ENCODE measurements at places on chromosomes 7 and 10.

DNA sequence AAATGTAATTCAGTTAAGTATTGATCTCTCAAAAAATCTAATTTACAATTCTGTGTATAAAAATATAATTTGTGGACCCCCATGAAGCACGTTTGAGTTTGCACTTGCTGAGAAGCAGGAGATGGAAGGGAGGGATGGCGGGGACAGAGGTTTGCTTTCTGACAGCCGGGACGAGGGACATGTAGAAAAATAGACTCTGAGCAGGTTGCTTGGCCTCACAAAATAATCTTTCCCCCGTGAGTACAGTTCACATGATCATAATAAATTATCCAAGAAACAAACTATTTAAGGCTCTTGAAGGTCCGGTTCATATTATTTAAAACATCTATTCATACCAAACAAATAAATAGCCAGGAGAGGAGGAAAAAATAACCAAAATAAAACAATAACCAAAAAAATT lies 10.0 kb downstream of the SHH start:
- DNase-seq, result no peak

DNA sequence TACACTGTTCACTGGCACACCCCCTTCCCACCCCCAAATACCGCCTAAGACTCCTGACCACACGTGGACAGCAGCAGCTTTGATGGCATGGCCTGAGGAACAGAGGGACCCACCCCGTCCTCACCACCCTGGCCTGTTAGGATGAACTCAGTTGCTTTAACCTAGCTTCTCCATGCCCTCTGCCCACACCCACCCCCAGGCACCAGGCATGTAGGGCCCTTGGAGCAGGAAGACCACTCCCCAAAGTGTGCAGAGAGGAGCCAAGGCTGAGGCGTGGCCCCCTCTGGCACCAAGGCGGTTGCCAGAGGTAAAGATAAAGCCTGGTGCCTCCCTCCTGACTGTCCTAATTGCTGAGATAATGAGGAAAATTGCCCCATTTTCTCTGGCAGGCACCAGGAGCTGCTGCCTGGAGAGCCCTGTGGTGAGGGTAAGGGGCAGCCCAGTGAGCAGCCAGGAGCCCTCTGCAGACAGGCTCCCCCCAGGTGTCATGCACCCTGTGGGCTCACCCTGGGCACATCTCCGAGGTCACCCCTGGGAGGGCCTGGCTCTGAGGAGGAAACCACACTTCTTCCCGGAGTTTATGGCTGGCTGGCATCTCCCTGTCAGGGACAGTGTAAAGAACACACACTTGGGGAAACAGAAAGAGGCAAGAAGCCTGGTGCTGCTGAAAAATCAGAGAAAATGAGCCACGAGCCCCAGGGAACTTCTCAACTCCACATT lies 47.7 kb downstream of the LRRC20 start:
- no peak for DNase-seq

DNA sequence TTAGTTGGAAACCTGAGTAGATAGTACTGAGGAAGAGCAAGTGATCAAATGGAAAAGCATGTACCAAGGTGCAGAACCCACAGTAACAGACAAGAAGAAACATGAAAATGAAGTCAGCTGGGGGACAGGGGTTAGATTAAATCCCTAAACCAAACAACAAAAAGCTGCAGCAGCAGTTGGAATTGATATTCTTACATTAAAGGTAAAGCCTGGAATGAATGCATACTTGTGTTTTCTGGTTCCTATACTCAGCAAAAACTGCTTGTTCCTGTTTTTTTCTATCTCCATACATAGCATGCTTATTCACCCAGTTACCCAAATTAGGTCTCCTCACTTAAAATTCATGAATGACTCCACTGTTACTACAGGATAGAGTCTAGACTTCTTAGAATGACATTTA lies 92.4 kb downstream of the TPST1 start:
- no peak for DNase-seq

- no peak for DNase-seq
Measured at GRCh38 chr7:116213361-116214130, 3.2 kb downstream of the TES start.

DNA sequence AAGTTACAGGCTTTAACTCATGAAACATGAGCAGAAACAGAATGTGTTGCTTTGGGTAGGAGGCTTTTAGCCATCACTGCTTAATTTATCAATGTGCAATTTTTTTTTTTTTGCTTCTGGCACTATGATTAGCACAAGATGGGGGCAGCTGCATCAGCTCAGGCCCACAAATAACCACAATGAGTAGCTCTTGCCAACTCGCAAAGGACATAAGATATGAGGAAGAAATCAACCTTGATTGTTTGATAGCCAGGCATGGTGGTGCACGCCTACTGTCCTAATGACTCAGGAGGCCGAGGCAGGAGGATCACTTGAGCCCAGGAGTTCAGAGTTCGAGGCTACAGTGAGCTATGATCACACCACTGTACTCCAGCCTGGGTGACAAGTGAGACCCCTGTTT lies 12.3 kb downstream of the NOD1 start:
- DNase-seq, result no peak

DNA sequence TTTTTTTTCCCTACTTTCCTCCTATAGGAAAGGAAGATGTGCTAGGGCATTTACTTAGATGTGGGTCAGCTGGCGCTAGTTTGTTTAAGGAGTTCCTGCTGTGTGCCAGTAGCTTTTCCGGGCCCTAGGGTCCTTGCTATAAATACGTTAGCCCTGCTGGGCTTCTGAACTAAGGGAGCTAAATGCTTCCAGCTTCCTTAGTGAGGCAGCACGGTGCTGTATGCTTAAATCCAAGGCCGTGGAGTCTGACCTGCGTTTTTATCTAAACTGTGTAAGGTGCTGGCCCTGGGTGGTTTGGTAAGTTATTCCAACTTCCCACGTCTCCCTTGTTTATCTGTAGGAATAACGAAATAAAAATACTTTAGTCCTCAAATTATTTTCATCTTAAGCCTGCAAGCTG lies 594 bp downstream of the TDRD1 start:
- DNase-seq, result no peak

DNA sequence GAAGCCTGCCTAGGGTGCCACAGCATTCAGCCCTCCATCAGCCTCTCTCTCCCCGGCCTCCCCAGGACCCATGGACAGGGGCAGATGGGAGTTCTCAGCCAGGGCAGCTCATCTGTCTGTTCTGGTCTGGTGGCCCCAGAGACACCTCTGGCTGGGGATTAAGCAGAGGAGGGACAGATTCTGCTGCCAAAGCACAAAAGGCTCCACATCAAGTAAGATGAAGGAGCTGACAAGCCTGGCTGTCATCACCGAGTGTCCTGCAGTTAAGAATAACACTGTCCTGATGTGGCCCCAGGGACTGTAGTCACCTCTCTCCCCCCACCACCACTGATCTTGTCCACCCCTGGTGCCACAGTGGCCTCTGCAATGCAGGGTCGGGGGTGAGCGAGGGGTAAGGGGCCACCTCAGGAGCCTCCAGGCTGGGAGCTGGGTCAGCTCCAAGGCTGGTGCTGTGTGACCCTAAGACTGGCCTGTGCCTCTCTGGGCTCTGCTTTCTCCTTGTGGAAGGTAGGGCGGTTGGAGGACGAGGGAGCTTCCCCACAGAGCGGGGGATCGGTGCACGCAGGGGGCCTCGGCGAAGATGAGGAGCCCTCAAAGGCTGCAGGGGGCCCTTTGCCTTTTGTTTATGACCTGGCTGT lies 18.7 kb downstream of the C10orf105 start:
- DNase-seq, result no peak

- DNase-seq, result no peak
Measured at GRCh38 chr7:131072505-131073091, 255.1 kb upstream of the MKLN1 start.

DNA sequence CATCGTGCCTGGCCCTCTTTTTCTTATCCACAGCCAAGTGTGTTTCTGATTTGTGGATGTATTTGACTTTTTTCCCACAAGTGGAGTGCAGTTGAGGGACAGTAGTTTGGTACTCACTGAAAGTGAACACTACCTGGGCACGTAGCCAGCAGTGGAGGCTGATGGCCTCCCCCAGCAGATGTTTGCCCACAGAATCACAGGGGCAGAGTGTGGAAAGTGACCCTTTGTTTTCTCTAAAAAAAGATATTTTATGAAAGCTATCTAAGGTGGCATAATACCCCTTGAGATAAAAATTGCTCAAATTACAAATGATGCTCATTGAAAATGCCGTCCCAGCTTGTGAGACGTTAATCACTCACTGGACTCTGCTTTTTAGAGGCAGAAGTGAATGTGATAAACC lies 29.1 kb downstream of the WDR37 start:
- no peak for DNase-seq

DNA sequence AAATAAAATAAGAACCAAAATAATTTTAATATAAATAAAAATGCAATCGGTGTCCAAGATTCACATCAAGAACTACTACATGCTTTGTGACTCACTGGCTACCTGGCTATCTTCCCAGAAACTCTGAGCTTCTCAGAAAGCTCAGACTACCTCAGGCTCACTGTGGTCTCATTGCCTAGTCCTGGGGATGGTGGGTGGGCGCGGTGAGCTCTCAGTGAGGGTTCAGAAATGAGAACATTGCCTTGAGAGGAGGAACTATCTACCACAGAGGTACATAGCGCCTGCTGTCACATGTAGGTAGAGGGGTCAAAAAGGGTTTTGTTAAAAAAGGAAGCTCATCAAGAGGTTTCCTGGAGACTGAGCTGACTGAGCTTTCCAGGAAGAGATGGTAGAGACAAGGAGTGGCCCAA lies 108.0 kb downstream of the WDFY4 start:
- DNase-seq, result no peak

DNA sequence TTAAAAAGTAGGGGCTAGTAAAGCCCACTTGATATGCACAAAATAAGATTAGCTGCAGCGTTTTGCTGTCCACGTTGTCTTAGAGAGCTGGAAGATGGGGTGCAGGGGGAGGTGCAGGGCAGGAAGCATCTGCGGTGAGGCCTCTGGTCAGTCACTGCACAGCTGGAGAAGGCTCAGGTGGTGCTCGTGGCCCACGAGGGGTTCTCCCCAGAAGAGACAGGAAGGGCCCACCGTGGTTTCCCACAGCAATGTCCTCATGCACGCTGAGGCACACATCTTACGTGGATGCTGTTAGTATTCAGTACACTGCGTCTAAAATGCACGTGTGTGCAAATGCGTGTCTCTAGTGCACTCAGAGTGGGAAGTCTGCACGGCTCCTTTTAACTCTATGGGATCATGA lies 582.1 kb downstream of the PTPRN2 start:
- DNase-seq, result no peak

DNA sequence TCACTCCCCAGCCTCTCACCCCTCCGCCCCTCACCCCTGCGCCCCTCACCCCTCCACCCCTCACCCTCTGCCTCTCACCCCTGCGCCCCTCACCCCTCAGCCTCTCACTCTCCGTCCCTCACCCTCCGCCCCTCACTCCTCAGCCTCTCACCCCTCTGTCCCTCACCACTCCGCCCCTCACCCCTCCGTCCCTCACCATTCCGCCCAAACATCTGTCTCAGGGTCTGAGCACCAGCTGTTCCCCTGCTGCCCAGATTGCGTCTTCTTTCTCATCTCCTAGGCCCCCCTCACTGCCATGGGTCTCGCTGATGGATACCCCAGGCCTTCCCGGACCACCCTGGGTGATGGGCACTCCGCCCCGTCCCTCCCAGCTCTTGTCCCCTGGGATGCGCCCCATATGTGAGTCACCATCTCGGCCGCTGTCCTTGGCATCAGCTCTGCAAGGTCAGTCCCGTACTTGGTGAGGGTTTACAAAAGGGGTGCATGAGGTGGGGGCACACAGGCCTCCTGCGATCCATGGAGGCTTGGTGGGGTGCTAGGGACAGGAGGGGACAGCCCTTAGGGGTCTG lies 65.4 kb upstream of the GNA12 start:
- DNase-seq, result no peak

DNA sequence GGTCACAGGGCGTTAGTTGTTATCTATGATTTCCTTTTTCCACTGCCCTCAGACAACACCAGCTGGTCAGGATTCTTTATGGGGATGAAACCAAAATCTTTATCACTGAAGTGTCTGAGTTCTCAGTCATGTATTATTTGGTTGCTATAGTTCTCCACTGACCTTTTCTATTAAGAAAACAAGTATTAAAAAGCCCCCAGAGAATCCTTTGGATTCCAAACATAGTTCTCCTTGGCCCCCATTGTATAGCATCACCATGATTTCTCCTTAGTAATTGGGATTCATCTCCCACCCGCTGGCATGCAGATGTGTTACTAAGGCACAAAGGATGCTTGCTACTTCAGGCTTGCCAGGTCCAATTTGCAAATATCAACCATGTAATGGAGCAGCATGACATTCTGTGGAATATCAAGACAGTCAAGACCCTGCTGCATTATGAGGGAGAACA lies 94.3 kb downstream of the IQUB start:
- DNase-seq, result no peak

GRCh38 chr7:46586406-46586805 lies 665.3 kb upstream of the IGFBP3 start:
- DNase-seq, result no peak

DNA sequence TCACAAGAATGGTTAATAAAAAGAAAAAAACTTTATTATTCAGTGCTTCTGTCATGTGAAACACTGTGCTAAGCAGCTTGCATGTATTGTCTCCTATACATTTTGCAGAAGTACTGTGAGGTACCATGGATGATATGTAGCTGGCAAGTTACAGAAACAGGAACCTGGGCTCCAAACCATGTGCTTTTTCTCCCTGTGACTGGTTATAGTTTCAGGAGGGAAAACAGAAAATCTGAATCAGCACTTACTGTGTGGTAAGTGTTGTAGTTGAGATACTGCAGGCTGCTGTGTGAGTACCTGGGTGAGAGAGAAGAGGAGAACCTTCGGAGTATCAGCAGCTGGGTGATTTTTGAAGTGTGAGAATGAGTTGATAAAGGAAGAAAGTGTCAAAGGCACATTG lies 285.0 kb downstream of the SUGCT start:
- no peak for DNase-seq

GRCh38 chr7:15855525-15856109 lies 169.1 kb upstream of the MEOX2 start:
- no peak for DNase-seq

- no peak for DNase-seq
Measured at GRCh38 chr7:24737281-24737680, 20.0 kb downstream of the GSDME start.

DNA sequence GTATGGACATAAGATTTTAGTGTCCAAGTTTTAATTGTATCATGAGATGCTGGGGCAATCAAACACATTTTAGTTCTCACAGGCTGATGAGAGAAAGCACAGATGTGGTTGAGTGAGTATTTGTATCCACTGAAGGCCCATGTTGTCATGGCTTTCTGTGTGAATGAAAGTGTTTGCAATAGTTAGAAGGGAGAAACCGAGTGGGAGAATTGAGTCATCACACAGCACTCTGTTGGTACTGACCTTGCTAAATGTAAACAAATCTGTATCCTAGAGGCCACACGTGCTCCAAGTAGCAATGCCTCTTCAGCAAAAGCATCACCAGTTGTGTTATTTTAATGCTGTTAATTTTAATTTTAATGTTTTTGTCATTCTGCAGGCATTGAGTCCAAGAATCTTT lies 121.2 kb downstream of the EMX2 start:
- no peak for DNase-seq

Measured in stimulated activated CD8-positive, alpha-beta memory T cell treated with anti-CD3 and anti-CD28 coated beads, Interleukin-15, amount 100 ng/mL, for 24 hours (primary cell).